ENCODE measurements at places on chromosomes 4 and X.

GRCh38 chr4:169619518-169619957 lies 840 bp upstream of the CLCN3 start:
- no peak for DNase-seq

- no peak for DNase-seq
Measured at GRCh38 chrX:141455103-141455502, 129.4 kb downstream of the SPANXA1 start.

DNA sequence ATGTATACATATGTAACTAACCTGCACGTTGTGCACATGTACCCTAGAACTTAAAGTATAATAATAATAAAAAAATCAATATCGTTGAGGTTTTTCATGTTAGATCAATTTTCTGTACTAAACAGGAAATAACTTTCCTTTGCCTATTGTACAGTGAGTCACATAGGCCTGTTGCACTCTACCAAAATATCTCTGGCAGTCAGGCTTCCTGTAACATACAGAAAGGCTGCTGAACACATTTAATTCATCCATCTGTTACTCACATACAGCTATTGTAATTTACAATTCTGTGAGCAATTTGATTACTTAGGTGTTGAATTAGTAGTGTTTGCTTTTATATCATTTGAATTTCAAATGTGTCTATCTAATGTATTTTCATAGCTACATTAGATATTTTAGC lies 427.8 kb downstream of the TMA16 start:
- DNase-seq = no peak

DNA sequence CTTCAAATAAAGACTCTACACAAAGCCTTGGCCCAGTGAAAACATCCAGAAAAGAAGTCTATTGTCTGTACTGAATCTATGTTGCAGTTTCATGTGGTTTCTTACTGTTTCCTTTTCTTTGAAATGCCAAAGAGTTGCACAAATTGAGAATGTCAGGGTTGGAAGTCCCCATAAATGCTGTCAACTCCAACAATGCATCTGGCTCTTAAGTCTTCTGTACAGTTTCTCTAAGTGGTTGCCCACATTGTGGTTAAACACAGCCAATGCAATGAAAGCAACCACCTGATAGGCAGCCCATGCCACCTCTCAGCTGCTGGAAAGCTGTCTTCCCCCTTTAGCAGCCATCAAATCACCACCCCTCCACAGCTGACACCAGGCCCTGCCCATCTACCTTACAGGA lies 67.2 kb upstream of the C1GALT1C1 start:
- no peak for DNase-seq

DNA sequence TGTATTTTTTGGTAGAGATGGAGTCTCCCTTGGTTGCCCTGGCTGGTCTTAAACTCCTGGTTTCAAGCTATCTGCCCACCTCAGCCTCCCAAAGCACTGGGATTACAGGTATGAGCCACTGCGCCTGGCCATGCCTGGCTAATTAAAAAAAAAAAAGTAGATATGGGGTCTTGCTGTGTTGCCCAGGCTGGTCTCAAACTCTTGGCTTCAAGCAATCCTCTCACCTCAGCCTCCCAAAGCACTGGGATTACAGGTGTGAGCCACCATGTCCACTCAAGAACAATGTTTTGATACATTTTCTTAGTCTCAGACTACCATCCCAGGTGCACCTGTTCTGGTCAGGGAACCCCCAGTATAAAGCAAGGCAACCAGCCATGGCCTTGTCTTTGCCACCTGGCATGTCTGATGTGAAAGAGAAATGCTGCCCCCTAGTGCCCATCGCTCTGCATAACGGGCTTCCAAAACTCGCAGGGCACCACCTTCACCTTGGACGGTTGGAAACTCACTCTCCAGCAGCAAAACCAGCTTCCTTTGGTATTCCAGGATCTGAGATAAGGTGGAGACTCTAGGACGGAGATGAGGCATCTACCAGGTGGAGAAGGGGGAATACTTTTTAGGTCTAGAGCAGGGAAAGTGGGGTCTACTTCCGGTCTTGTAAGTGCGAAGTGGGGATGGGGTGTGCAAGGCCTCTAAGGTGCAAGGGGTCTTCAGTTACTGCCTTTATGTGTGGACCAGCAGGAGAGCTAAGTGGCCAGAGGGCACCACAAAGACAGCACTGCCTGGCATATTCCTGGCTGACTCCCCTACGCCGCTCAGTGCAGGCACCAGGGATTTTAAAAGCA lies 47.7 kb upstream of the AFAP1 start:
- peak; percentile 52 for DNase-seq

GRCh38 chr4:177087060-177087459 lies 222.6 kb upstream of the NEIL3 start:
- no peak for DNase-seq

GRCh38 chrX:34365471-34365870 lies 233.4 kb upstream of the FAM47A start:
- DNase-seq = no peak

DNA sequence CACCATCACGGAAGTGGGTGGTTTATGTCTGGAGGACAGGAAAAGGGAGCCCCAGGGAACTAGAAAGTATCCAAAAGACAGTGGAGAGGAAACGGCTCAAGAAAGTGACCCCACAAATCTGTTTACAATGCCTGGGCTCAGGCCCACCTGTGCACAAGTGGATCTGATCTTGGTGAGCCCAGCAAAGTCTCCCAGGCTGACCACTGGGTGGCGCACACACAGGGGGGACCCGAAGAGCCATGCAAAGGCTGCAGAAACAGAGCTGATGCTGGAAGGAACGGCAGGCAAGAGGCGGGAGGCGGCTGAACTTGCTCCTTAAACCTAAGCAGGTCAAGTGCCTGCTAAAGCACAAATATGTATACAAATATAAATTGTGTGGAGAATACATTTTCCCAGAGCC lies 9.6 kb downstream of the HAUS7 start:
- DNase-seq = no peak

DNA sequence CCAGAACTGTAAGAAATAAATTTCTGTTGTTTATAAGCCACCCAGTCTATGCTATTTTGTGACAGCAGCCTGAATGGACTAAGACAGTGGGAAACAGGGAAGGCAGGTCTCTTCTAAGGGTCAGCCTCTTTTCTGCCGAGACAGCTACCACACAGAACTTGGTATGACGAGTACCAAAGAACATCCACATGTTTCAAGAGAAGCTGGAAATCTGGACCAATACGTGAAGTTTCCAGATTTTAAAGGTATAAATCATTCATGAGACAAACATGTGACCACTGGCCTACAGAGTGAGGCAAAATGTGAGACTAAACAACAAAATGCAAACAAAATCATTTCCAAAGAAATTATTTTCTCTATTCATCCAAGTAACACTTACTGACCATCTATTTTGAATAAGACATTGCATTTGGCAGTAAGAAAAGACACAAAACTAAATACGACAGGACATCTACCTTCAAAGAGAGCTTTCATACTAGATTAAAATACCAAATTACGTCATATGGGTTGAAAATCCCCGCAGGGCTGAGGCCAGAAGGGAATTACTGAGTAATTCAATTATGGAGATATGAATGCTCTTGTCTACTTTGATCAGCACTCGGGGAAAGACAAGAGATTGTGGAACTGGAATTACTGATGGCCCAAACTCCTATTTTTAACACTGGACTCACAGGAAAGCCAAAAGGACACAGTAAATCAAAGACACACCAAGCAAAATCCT lies 7.2 kb downstream of the SCARB2 start:
- no peak for DNase-seq

DNA sequence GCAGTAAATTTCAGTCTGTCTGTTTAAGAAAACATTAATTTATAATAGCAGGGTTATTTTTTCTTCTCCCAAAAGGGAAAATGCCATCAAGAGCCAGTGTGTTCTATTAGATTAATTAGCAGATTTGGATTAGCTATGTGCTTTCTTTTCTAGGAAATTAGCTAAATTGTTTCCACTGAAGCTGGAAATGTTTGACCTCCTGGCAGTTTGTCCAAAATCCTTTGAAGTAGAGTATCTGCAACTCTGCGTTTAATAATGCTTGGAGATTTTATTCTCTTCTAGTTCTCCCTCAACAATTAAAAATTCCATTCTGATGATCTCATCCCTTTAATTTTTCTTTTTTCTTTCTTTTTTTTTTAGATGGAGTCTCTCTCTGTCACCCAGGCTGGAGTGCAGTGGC lies 27.1 kb upstream of the HOPX start:
- no peak for DNase-seq

DNA sequence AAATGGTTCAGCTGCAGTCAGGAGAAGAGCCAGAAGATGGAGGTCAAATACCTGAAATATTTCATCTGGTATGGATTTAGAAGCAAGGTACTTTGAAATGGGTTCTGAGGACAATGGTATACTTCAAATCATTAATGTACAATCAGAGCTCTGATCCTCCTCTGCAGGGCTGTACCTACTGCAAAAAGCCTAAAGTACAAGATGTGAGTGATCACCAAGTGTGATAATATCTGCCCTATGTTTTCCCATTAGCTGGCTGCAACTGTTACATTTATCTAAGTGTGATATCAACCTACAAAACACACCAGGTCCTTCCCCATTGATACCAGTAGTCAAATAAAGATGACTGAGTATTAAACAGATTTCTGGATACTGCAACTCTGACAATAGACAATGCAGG lies 25.1 kb downstream of the HDX start:
- DNase-seq = no peak

- DNase-seq = no peak
Measured at GRCh38 chr4:141609243-141609642, 27.1 kb upstream of the IL15 start.

- DNase-seq = no peak
Measured at GRCh38 chr4:104743215-104743653, 248.5 kb upstream of the CXXC4 start.

DNA sequence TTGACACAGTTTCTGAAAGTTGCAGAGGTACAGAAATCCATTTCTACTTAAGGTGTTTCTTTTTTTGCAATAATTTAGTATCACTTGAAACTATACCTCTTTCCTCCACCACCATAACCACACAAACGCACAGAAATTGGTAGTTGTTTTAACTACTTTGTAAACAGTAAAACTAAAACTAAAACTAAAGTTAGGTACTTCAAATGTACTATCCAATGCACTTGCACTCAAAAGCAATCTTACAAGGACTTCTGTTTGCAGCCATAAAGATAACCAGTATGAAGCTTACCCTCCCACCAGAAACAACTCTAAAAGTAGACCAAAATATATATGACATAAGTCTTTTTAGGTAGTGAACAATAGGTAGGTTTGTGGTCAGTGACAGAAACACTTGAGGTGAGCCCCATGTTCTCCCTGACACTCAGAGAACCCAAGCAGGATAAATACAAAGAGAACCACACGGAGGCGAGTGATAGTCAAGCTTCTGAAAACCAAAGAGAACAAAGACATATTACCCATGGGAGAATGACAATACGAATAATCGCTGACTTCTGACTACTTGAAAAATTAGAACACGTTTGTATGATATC lies 72.2 kb upstream of the VBP1 start:
- no peak for DNase-seq

GRCh38 chr4:27357283-27357682 lies 496.6 kb downstream of the STIM2 start:
- no peak for DNase-seq

DNA sequence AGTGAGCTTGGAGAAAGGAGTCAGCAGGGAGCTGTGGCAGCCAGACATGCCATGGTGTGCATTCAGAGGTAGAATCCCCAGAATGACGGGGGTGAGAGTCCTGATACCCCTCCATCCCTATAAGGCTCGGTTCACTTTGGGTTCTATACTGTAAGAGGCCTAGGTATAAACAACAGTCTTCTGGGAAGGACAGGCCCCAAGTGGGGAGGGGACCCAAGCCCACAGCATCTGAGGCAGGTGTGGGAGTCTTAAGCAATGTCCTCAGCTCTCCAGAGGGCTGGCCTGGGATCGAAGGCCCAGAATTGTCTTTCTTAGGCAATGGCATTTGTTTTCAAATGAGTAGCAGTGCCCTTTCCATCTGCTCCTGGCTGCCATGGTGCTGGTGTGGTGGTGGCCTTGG lies 50.2 kb upstream of the MAMLD1 start:
- DNase-seq = no peak

GRCh38 chrX:110213183-110213582 lies 104.7 kb downstream of the AMMECR1 start:
- no peak for DNase-seq

GRCh38 chr4:15034071-15034764 lies 31.9 kb downstream of the CPEB2 start:
- DNase-seq = no peak

- no peak for DNase-seq
Measured at GRCh38 chrX:15107367-15107988, 162.4 kb downstream of the ASB9 start.

DNA sequence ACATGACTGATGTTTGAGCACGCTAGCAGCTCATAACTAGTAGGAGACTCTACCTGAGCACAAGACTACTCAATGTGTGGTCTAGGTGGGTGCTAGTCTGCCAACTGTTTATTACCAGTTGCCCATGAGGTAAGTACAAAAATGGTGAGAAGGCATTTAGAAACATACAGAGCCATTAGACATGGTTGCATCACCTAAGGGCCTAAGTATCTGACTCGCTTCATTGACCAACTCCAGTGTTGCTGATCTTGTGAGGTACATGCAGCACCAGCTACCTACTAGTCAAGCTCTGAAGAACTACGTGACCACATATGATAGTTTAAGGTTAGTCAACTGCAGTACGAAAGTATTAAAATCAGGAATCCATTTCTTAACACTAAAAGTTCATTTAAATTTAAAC lies 39.9 kb downstream of the APBB2 start:
- no peak for DNase-seq

GRCh38 chrX:36626898-36627297 lies 381.3 kb upstream of the FAM47C start:
- no peak for DNase-seq

DNA sequence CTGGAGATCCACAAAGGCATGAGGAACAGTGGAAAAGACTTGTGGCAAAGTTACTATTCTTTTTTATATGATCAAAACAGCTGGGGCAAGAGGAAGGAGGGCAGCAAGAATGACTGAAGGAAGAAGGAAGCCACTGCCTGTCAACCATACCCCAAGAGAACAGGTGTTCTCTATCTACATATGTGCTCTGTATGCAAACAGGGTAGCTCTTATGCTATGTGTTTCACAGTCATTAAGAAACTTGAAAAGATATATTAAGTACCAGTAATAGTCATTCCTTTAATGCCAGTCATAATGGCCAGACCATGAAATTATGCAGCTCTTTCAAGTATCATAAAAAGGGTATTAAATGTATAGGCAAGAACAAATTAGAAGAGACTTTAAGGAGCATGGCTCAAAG lies 363.9 kb downstream of the KLHL13 start:
- no peak for DNase-seq

DNA sequence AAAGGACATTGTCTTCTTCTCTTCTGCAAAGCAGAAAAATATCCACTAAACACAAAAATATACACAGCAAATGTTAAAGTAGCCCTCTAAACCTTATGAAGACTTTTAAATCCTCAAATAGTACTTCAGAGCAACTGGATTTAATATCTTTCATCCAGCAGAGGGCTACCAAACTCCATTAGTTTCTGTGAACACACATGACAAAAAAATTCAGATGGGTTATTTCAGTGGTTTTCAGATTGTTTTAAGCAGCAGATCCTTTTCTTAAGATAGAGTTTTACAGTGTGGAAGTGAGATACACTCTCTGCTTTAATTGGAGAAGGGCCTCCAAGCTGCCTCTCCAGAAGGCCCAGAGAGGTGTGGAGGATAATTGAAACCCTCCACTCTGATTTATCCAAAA lies 56.7 kb downstream of the ANK2 start:
- DNase-seq = no peak
